ENCODE measurements at places on chromosomes 3 and 15.

- DNase-seq: no peak
Measured at GRCh38 chr3:45739991-45740390, 50.8 kb downstream of the SACM1L start.

DNA sequence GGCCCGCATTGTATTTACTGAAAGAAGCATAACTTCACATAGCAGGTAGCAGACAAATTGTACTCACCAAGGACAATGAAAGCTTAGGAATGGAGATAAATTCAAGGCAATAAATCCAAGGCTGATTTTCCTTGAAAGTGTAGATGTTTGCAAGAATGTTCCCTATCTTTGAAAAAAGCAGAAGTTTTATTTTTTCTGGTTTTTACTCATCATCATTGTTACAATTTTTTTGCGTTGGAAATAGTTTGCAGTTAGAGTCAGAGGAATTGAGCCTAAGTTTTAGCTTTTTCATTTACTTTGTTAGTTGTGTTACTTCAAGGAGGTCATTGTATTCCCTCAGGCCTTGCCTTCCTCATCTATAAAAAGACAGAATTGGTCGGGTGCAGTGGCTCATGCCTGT is 213.9 kb upstream of the TBL1XR1 start:
- DNase-seq: no peak

- no peak for DNase-seq
Measured at GRCh38 chr15:90259524-90259923, 5.9 kb upstream of the NGRN start.

- DNase-seq: peak; percentile 23
Measured at GRCh38 chr15:29522373-29523276, 253.0 kb upstream of the NSMCE3 start.

DNA sequence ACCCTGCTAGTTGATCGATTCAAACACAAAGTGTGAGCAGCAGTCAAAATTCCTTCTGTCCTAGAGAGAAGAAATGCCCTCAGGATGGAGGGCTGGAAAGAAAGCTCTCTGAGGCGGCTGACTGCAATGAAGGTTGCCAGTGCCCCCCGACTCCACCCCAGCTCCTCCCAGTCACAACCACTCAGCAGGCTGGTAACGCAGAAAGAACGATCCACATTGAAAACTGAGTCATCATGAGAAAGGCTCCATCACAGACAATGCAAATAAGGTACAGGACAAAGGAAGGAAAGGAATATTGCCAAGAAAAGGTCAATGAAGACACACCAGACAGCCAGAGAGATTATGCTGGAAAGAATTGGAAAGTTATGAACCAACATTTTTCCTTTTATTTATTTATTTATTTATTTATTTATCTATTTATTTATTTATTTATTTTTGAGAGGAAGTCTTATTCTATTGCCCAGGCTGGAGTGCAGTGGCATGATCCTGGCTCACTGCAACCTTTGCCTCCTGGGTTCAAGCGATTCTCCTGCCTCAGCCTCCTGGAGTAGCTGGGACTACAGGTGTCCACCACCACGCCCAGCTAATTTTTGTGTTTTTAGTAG is 17.4 kb upstream of the VGLL4 start:
- DNase-seq: peak; percentile 1

DNA sequence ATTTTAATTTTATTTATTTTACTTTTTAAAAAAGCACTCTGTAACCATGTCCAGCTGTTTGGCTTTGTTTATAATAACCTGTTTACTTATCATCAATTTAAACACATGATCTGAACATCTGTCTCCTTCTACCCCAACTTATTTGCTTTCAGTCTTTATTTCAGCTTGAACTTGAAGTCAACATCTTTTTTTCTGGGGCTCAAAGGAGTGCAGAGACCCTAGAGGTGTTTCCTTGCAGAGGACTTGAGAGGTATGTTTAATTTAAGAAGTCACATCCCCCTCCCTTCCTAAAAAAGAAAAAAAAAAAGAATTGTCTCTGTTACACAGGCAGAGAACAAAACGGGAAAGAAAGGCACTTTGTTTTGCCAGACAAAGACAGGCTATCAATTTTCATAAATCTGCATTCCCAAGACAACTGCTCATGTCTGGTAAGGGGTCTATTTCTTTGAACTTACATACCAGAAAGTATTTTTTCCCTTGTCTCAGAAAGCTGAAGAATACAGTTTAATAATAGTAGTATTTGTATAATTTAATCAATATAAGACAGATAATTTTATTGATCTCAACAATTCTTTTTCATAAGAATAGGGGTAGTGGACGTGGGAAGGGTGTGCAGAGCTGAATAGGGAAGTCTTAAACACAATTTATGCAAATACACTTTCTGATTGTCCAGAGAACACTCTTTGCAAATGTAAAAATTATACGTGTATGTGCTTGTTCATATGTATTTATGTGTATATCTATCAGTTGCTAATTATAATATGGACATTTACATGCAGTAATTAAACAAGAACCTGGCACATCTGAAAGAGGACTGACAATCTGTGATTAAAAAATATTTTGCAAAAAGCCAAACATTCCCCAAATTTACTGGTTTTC is 109.7 kb upstream of the PDZRN3 start:
- peak; percentile 1 for DNase-seq

GRCh38 chr3:197224034-197224444 is 74.4 kb downstream of the DLG1 start:
- peak; percentile 67 for DNase-seq

DNA sequence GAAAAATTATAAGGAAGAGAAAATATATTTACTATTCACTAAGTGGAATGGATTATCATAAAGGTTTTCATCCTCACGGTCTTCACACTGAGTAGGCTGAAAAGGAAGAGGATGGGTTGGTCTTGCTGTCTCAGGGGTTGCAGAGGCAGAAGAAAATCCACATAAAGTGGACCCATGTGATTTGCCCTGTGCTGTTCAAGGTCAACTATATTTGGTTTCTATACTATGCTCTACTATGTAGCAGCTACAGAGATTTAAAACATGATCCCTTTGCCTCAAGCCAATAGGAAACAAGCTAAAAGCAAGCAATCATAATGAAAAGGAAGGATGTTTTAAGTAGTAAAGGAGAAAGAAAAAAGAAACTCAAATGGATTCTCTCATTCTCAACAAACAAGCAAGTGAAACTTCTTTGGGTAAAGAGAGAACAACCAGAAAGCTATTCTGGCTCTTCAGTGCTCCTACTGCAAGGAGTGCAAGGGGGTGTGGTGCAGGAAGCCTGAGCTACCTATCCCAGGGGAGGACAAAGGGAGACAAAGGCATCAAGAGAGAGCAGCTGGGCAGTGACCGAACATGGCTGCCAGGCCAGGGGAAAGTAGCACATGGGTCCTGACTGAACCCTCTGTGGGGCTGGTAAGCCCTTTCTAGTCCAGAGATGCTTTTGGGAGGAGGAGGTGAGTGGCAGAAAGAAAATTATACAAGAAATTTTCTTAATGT is 35.9 kb downstream of the SFMBT1 start:
- peak; percentile 1 for DNase-seq

- DNase-seq: no peak
Measured at GRCh38 chr3:173870976-173871375, 473.4 kb downstream of the NLGN1 start.

GRCh38 chr3:20108869-20109268 is 68.6 kb downstream of the KAT2B start:
- DNase-seq: no peak

- DNase-seq: no peak
Measured at GRCh38 chr3:90241481-90241880, 1134.1 kb downstream of the EPHA3 start.

DNA sequence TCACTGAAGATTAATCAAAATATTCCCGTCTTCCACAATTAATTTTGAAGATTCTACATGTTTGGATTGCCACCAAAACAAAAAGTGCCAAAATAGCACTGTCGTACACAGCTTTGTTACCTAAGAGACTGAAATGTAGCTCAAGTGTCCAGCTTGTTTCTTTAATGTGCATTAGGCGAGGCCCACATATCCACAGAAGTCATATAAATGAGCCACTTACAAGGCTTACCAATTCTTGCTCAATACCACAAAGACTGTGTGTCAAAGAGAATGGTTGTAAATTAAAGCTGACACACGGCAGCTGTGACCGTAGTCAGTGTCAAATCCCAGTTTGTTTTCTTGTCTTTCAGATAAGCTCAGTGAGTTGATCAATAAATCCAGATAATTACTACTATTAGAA is 639.4 kb upstream of the TBL1XR1 start:
- no peak for DNase-seq

- DNase-seq: no peak
Measured at GRCh38 chr3:194443901-194444300, 42.9 kb downstream of the ATP13A3 start.
